ENCODE measurements at places on chromosomes 16 and 17. TPM values are rescaled to one million over a fixed set of nuclear protein-coding genes. Genes with fewer than 3 reads are reported as not detected.

CDH3 gene
- 1.3 TPM for total RNA-seq

DNA sequence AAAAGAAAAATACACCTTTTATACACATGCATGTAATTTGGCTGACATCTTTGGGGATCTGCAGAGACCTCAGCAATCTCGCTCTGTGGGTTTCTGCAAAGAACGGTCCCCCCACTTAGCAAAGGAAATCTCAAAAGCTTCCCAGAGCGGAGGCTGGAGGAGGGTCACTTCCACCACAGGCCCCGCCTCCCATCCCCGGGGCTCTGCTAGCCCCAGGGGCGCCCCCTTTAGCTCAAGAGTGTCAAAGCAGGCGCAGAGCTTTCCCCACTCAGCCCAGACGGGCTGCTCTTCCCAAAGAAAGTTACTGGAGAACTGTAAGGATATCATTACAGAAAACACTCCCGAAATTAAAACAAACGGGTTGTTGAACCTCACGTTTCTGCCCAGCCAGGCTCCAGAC is 11.4 kb downstream of the SLC13A5 start:
- peaks cover 2% of the 10 kb centered on the region for H3K27me3 ChIP-seq
- peak; percentile 75 for DNase-seq
- no peak overlapping the region for H3K27ac ChIP-seq
- H3K36me3 ChIP-seq = no peaks in the 10 kb centered on the region

VWA3A gene
- 0.17 TPM for total RNA-seq

GRCh38 chr17:67636834-67637520 is 80.8 kb upstream of the NOL11 start:
- peaks cover 6% of the 10 kb centered on the region for H3K27me3 ChIP-seq
- peaks cover 18% of the 10 kb centered on the region for H3K4me1 ChIP-seq
- no peak overlapping the region for H3K4me3 ChIP-seq
- no peak for DNase-seq
- no peaks in the 10 kb centered on the region for H3K36me3 ChIP-seq

TEKT3 gene
- total RNA-seq = 0.54 TPM

SCRN2 gene
- 39.1 TPM for total RNA-seq

DNA sequence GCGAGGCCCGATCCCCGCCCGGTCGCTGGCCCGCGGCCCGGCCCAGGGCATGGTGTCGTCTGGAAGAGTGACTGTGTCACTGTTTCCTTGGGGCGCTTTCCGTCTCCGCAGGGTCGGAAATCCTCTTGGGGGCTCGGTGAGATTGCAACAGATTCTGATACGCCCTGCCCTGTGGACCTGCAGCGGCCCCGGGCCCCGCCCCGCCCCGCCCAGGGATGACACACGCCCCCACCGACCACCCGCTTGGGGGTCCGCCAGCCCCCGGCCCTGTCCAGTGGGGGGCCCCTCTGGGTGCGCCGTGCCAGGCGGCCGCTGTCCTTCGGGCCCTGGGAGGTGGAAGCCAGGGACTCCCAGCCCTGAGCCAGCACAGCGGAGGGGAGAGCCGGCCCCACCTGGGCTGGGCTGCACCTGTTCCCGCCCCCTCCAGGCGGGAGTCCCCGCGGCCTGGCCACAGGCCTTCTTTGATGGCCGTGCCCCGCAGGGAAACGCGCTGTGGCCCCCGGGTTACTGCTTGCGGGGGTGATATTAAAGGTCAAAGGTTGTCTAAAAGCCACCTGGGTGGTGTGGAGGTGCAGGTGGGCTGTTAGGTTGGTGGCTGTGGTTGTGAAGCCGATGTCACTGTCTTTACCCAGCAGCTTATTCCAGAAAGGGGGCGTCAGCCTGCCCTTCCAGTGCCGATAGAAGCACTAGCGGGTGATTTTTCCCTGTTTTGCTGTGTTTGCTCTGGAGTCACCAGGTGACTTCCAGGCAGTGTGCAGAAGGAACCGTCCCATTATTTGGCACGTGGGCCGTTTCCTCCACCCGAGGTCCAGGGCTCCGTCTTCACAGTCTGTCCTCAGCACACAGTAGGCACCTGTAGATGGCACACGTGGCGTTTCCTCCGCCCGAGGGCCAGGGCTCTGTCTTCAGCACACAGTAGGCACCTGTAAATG is 752 bp downstream of the TBC1D24 start:
- peak overlapping the region; percentile 81 for H3K4me3 ChIP-seq
- H3K4me1 ChIP-seq = peaks cover 10% of the 10 kb centered on the region
- H3K27ac ChIP-seq = peak overlapping the region; percentile 55
- DNase-seq = peak; percentile 42
- peaks cover 11% of the 10 kb centered on the region for H3K27me3 ChIP-seq
- H3K36me3 ChIP-seq = no peaks in the 10 kb centered on the region

- no peaks in the 10 kb centered on the region for H3K36me3 ChIP-seq
- DNase-seq = no peak
- peak overlapping the region; percentile 34 for H3K27ac ChIP-seq
- peaks cover 61% of the 10 kb centered on the region for H3K4me1 ChIP-seq
- H3K4me3 ChIP-seq = no peak overlapping the region
Measured at GRCh38 chr16:3858801-3859200, 21.7 kb downstream of the CREBBP start.

DNA sequence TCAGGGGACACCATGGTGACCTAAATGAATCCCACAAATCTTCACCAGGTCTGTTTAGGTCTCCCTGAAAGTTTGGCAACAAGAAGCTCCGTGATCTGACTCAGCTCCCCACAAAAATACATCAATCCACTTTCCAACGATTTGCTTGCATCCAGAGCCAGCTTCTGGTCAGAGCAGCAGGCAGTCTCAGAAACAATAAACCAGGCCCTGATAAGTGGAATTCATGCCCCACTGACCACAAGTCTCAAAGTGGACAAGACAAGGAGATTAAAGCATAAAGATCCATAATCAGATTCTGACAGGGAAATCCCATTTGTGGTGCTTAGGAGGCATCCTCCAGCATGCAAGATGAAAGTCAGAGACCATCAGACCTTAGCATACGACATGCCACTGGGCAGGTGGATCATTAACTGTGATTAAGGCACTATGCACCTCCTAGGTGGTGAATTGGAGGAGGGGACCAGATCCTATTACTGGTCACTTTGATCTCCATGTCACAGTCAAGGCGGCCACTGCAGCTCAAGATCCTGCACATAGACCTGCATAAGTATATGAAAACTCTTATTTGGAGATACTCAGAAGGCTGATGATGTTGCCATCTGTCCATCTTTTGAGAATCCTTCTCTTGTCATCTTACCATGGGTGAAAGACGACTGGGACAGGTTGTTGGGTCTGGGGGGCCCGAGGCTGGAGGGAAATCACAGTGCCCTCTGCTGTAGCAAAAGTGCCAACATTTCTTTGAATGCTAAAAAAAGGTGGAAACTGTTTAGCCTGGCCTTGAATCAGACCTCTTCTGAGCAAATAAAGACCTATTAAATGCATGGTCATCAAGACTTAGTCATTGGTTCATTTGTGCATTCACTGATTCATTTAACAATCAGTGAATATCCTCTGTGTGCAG is 309.2 kb upstream of the CCL2 start:
- H3K4me1 ChIP-seq = no peaks in the 10 kb centered on the region
- no peak overlapping the region for H3K27ac ChIP-seq
- H3K27me3 ChIP-seq = no peaks in the 10 kb centered on the region

ADAP2 gene
- total RNA-seq = 0.51 TPM

SLC5A11 gene
- total RNA-seq = not detected

DNA sequence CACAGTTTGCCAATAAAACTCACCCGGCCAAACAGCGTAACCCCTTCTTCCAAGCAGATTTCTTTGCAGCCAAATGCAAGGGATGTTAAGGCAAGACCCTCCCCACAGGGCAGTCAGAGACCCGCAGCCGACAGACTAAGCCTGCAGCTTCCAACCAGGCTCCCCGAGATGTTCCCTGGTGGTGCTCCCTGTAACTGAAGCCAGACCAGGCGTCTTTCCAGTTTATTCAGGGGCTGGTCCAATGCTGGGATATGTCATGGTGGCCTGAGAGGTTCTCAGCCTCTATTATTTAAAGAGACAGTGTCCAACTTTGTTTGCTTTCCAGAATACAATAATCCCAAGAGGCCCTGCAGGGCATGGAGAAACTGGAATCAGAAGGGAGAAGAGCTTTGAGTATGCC is at the start of gene PMP22:
TSS of gene PMP22 (minus strand) at position 196 of the 400 bp plus-strand sequence. CDS start 4,599 bp downstream, outside the sequence.
- no peak within 1 kb of the TSS for H3K27ac ChIP-seq
- no peak for DNase-seq
- H3K27me3 ChIP-seq = peaks cover 9% of the 10 kb centered on the region
- H3K36me3 ChIP-seq = no peaks in the 10 kb centered on the region

DNA sequence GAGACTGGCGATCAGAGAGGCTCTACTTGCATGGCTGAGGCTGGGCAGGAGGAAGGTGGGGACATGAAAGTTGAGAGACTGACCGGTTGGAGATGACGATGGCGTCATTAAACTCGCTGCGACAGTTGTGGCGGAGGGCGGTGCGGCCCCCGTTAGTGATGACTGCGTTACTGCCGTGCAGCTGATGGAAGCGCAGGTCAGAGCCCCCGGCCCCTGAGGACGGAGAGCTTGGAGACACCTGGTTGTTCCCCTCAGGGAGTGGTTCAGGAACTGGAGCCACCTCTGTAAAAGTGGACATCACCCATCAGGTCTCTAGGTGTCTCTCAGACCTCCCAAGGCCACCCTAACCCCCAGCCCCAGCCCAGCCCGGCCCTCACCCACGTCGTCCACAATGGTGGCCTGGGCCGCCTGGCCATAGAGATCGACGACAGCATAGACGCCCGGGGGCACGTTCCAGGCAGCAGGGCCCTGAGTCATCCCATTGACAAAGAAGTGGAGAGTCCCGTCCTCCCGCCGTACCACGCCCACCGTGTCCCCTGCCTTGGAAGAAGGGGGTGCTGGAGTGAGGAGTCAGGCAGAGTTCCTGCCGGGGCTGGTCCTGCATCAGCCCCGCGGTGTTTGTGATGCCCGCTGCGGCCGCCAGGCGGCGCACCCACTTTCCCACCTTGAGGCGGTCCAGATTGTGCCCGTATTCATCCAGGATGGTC is 5.3 kb downstream of the NEURL4 start:
- no peak overlapping the region for H3K4me3 ChIP-seq
- no peaks in the 10 kb centered on the region for H3K36me3 ChIP-seq

DNA sequence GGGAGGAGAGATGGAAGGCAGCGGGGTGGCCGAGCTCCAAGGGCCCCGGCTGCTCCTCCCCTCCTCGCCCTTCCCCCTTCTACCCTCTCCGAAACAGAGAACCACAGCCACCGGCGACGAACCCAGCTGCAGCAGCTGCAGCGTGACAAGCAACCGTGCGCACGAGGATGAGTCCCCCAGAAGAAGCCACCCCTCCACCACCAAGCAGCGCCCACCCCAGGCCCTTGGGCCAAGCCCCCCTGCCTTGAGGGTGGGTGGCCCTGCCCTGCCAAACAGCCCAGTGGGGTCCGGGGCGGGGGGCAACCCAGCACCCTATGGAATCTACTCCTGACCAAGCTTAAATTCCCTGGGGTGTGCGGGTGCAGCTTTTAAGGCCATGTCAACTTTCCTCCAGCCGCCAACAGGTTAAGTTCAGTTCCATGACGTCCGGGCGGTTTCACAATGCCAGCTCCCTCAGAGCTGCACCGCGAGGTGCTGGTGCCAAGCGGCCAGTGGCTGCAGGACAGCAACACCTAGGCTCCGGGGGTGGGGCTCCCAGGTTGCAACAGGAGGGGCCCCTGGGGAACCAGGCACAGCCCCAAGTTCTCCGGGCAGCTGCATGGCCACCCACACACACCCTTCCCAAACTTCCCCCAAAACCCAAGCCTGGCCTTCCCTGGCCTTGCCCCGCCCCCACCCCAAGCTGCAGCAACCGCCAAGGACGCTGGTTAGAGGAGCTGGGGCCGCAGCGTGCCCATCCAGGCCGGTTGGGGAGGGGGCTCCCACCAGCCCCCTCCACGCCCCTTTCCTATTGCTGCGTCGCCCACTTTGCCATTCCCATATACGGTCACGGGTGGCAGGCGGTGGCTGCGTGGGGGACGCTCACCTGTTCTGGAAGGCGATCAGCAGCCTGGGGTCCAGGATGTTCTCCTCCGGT is 2.0 kb downstream of the CBX4 start:
- H3K27me3 ChIP-seq = peaks cover 18% of the 10 kb centered on the region
- peak overlapping the region; percentile 93 for H3K4me3 ChIP-seq
- no peaks in the 10 kb centered on the region for H3K36me3 ChIP-seq

GRCh38 chr17:4201226-4201625 is 58.2 kb downstream of the CYB5D2 start:
- H3K36me3 ChIP-seq = no peaks in the 10 kb centered on the region
- no peaks in the 10 kb centered on the region for H3K4me1 ChIP-seq
- H3K27me3 ChIP-seq = peaks cover 2% of the 10 kb centered on the region
- H3K27ac ChIP-seq = no peak overlapping the region
- no peak for DNase-seq

- H3K4me1 ChIP-seq = no peaks in the 10 kb centered on the region
- peaks cover 7% of the 10 kb centered on the region for H3K36me3 ChIP-seq
- no peak overlapping the region for H3K4me3 ChIP-seq
- no peaks in the 10 kb centered on the region for H3K27me3 ChIP-seq
- no peak overlapping the region for H3K27ac ChIP-seq
Measured at GRCh38 chr17:6926667-6927066, 69.2 kb upstream of the ALOX12 start.

MPO gene
- total RNA-seq = not detected

CLUH gene
- total RNA-seq = 39.1 TPM

SHISA9 gene
- 96.6 TPM for total RNA-seq

FOXF1 gene
- not detected for total RNA-seq

DNA sequence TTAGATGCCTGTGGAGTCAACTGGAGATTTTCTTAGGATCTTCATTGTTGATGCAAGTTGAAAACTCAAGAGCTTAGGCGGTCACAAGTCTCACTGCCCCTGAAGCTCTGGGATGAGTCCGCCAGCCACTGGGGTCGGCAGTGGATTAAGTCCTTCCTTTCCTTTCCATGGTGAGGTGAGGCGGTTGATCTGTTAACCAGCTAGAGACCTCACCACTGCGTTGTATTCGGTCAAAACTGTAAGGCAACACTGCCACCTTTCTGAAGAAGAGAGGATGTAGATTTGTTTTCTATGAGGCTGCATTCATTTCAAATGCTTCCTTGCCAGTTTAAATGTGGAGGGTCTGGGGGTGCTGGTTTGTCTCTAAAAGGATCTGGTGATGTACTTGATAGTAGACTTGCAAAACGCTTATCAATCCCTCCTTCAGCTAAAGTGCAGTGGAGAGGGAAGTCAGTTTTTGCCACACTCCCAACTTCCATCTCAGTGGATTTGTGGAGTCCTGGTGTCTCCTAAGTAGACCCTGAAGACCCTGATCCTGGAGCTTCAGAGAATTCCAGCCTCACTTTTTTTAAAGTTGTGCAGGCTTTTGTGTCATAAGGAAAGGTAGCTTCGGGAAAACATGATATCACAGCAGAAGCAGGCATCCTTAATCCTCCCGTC is 1.7 kb downstream of the MYOCD start:
- H3K4me1 ChIP-seq = no peaks in the 10 kb centered on the region
- H3K36me3 ChIP-seq = no peaks in the 10 kb centered on the region
- no peak overlapping the region for H3K27ac ChIP-seq
- no peak for DNase-seq
- no peaks in the 10 kb centered on the region for H3K27me3 ChIP-seq

DNA sequence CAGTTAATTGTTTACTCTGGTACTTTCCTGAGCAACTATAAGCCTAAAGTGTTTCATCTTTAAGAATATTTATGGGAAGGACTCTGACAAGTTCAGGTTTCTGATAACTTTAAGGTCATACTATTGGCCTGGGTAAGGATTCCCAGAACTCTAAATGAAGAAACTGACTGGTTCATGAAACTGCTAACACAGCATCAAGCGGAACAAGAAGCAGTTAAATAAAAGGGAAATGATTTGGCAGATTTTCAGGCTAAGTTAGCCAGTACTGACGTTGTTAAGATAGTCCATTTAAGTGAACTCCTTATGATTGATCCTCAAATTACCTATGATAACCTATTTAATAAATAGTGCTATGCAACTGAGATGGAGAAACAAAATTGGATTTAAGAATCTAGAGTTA is 101.6 kb upstream of the CES5A start:
- H3K4me1 ChIP-seq = no peaks in the 10 kb centered on the region
- no peak overlapping the region for H3K27ac ChIP-seq
- no peaks in the 10 kb centered on the region for H3K36me3 ChIP-seq
- no peaks in the 10 kb centered on the region for H3K27me3 ChIP-seq

ABCA9 gene
- 0.61 TPM for total RNA-seq
